HFFc6 (cell line): ENCODE measurements at places on chromosomes 6 and 20.
A peak's percentile ranks its signal among the peaks of the same experiment; 100 is the strongest.

- DNase-seq: no peak
Measured at GRCh38 chr6:164322533-164322932, 908.0 kb downstream of the QKI start.

GRCh38 chr6:142872376-142872775, 72.6 kb downstream of the HIVEP2 start:
- DNase-seq: no peak

DNA sequence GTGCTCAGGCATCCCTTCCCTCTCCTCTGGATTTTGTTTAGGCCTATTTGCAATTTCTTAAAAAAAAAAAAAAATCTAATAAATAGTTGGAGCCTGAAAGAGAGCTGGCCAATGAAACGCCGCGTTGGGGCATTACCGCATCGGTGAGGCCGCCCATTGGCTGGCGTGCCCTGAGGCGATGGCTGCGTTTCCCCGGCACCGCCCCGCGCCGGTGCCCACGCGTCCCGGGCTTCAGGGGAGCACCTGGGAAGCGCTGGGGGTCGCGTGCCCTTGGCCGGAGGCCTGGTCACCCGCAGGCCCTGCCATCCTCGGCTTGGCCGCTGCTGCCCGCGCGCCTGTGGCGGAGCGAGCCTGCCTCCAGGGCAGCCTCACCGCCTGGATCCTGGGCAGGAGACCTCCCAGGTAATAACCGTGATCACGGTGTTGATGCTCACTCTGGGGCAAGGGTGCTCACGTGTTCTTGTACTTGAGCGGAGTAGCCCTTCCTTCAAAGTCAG, 155.4 kb downstream of the NRN1 start:
- DNase-seq: no peak

DNA sequence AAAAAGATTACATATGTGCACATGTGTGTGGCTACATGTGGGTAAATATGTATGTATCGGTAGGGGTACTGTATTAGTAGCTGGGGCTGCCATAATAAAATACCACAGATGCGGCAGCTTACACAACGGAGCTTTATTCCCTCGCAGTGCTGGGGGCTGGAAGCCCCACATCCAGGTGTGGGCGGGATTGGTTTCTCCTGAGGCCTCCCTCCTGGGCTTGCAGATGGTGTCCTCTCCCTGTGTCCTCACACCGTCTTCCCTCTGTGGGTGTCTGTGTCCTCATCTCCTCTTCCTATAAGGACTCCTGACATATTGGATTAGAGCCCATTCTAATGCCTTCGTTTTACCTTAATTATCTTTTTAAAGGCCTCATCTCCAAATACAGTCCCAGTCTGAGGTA, 97.7 kb downstream of the LY86 start:
- no peak for DNase-seq

GRCh38 chr20:6029538-6029937, 24.3 kb downstream of the LRRN4 start:
- DNase-seq: peak; percentile 25

- no peak for DNase-seq
Measured at GRCh38 chr20:14896569-14896968, 559.2 kb upstream of the FLRT3 start.

DNA sequence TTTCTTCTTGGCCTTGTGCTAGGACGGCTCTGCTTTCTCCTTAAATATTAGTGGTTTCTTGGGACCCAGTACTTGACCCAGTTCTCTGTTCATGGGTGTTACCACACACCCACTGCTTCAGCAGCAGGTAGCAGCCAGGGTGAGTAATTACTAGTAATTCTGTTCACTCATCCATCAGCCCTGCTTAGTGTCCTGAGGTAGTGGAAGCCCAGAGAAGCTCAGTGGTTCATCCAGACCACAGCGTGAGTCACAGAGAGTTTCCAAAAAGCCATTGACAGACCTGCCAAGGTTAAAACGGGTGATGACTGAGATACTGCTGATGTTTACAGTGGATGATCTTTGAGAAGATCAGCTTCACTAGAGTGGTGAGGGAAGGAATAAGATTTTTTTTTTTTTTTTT, 51.7 kb upstream of the HINT3 start:
- peak; percentile 70 for DNase-seq

- DNase-seq: peak; percentile 68
Measured at GRCh38 chr6:129251669-129252376, 368.9 kb downstream of the LAMA2 start.

DNA sequence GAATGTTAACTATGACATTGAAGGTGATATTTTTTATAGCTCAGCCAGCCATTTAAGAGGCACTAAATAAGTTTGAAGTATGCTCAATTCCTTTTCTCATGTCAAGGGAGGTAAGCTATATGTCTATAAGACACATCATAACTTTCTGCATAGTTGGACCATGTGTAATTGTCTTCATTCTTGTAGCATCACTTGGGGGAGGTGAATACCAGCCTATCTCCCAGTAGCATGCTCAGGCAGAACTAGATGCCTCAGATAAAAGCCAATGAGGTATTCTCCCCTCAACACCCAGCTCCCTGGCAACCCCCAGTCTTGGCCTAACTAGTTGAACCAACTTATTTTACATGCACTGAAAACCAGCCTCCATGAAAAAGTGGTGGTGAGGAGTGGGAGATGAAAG, 158.3 kb upstream of the JAG1 start:
- no peak for DNase-seq

- no peak for DNase-seq
Measured at GRCh38 chr6:44561832-44562665, 174.5 kb downstream of the CDC5L start.

GRCh38 chr6:116152620-116153019, 26.7 kb upstream of the COL10A1 start:
- no peak for DNase-seq

- no peak for DNase-seq
Measured at GRCh38 chr6:109834131-109834530, 143.0 kb downstream of the FIG4 start.

- DNase-seq: no peak
Measured at GRCh38 chr20:42779216-42779615, 410.5 kb downstream of the PTPRT start.

DNA sequence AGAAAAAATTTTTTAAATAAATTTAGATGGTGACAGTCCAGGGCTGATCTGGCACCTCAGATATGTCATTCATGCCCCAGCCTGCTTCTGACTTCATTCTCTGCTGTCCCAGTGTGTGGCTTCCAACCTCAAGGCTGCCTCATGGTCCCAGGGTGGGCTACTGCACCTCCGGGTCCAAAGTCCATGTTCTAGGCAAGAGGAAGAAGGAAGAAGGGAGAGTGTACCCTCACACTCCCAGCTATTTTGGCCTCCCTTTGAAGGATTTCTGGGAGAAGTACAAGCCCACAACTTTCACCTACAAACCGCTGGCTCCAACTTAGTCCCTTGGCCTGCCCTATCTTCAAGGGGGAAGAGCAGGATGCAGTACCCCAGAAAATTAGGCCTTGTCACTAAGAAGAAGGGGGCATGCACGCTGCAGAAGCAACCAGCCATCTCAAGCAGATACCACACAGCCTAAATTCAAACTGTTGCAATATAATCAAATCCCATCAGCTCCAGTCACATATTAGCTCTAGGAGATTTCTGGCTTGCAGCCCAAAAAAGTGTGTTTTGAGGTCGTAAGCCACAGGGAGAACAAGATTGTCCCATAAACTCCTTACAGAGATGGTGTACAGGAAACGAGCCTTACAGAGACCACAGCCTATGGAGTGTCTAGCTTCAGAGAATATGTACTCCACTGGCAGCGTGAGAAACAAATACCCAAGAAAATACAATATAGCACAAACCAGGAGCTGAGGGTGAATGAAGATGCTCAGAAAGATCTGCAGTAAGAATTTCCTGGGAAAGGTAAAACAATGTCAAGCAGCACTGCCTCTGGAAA, 906 bp upstream of the BTN3A2 start:
- DNase-seq: peak; percentile 15

DNA sequence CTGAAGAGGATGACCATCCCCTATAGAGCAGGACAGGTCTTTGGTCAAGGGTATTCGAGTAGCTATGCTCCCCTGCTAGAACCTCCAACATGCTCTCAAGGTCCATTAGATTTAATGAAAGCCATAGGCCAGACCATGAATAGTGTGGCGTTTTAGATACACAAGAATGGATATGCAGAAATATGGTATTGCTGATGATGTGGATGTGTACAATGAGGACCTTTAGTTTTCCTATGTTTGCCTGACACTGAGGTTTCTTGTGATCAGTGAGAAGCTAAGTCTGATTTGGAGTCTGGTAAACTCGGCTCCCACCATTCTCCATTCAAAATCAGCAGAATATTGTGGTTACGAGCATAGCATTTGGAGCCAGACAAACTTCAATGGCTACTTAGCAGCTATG, 125.6 kb downstream of the TSHZ2 start:
- no peak for DNase-seq

DNA sequence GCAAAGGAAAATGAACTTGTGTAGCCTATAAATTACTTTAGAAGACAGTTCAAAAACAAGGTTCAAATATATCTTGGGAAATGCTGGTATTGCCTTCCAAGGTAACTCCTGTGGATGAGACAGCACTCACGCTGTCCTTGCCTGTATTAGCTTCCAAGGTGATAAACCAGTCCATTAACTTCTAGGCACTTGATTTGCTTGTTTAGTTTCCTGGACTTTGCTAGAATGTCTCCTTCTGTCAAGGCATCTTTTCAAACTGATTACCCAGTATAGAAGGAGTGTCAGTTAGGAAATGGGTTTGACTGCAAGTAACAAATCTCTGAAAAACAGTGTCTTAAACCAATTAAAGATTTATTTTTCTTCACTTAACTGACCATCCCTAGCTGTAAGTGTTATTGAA, 103.4 kb upstream of the SLC22A23 start:
- DNase-seq: no peak

DNA sequence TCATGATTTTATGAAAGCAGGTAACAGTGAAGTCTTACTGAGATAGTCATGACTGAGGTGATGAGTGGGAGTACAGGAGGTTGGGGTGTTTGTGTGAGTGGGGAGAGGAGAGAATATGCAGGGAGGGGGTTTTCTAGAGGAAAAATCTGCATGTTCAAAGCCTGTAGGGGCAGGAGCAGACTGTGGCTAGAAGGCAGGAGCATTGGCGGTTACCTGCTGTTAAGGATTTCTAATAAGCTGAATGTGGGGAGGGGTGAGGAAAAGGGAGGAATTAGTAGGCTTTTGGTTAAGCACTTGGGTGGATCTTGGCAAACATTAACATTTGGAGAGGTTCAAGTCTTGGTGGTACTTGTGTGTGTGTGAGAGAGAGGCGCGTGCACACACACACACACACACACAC, 70.8 kb downstream of the EYA4 start:
- DNase-seq: no peak

DNA sequence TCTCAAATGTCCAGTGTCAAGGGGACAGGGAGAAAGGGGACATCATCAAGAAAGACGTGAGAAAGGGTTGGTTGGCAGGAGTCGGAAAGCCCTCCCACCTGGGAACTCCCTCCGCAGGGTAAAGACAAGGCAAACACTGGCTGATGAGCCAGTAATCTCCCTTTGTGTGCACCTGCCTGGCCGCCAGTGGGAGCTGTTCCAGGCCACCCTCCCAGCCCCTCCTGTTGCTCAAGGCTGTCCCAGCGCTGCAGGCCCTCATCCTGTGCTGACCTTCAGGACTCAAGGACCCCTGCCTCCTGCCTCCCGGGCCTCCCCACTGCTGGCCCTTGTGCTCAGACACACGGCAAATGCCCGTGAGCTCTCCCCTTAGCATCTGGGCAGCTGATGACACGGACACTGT, 7.4 kb downstream of the FRMD1 start:
- no peak for DNase-seq

- DNase-seq: no peak
Measured at GRCh38 chr6:136523196-136523595, 27.0 kb downstream of the MAP7 start.

GRCh38 chr6:28944412-28944865, 20.7 kb upstream of the TRIM27 start:
- peak; percentile 75 for DNase-seq

DNA sequence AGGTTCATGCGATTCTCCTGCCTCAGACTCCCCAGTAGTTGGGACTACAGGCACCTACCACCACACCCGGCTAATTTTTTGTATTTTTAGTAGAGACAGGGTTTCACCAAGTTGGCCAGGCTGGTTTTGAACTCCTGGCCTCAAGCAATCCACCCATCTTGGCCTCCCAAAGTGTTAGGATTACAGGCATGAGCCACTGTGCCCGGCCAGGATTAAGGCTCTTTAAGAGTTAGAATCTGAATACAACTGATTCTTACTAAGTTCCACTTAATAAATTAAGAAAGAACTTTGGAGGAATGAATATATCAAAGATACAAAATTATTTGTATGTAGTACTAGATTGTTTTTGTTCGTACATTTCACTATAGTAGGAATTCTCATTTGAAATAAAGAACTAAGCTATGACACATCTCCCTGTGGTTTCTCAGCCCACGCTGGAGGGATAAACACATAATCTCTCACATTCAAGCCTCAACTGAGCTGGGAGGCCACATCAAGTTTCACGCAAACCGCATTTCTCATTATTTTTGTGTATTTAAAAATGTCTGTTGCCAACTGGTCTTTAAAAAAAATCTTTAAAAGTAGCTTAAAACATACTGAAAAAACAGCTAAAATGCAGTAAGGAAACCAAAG, 34.2 kb downstream of the DTNBP1 start:
- DNase-seq: peak; percentile 73

DNA sequence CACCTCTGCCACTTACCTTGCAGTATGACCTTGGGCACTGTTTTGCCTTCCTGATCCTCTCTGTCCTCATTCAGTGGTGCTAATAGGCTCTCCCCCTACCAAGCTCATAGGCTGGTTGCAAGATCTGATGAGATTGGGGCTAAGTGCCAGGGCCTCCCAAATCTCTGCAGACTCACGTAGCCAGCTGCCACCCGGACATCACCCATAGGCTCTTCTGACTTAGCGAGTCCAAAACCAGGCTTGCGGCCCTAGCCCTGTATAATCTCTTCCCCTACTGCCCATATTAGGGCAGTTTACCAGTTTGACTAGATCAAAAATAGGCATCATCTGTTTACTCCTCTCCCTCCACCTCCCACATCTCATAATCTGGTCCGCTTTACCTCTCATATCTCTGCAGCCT, 54.2 kb upstream of the VSTM2L start:
- DNase-seq: no peak

DNA sequence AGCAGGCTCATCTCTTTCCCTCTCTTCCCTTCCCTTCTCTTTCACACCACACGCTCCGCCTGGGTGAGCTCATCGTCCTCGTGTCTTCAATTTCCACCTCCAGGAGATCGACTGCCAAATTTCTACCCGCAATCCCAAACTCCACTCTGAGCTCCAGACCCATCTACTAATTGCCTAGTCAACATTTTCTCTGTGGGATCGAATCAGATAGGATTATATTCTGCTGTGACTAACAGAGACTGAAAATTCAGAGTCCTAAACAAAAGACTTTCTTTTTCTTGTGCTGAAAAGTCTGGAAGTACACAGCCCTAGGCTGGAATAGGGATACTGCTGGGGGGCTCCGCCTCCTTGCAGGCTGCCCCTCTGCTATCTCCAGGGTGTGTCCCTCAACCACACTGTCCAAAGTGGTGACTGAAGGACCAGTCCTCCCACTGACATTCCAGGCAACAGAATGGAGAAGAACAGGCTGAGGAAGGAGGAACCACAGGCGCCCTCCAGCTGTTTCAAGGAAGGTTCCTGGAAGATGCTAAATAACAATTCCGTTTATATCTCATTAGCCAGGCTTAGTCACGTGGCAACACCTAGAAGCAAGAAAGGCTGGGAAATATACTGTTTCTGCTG, 5.0 kb upstream of the HSPA12B start:
- peak; percentile 18 for DNase-seq
